ENCODE measurements at places on chromosomes 2 and 18.

DNA sequence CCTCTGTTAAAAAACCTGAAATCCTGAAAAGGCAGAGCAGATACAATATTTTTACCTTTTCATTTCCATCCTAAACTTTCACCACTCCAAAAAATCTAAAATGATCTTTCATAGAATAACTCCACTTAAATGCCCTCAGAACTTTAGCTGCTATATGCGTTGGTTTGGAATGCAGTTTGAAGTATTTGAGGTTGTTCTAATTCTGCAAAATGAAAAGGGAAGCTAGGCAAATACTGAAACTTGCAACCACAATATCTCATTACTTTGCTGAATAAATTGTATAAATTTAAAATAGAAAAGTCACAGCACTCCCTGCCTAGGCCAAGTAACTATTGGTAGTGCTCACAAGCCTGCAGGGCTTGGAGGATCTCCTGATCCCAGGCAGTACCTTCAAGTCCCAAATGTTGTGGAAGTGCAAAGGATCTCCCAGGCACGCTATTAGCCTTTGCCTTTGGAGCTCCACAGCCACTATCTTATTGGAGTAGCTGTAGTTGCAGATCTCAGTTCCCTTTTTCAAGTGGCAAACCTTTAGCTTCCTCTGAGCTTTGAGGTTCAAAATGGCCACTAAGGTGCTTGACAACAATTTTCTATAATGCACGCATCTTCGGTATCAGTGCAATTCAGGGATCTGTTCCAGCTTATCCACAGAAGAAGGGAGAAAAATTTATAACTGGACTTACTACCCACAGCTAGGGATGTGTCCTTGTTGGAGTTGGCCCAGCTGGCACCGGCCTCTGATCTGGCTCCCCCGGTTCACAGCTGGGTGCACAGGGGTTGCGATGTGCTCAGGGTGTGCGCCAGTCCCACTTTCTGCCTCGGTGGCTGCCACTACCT is 43.4 kb upstream of the ANKRD62 start:
- DNase-seq = no peak

- no peak for DNase-seq
Observed at GRCh38 chr18:48934723-48935432, 15.9 kb downstream of the SMAD7 start.

DNA sequence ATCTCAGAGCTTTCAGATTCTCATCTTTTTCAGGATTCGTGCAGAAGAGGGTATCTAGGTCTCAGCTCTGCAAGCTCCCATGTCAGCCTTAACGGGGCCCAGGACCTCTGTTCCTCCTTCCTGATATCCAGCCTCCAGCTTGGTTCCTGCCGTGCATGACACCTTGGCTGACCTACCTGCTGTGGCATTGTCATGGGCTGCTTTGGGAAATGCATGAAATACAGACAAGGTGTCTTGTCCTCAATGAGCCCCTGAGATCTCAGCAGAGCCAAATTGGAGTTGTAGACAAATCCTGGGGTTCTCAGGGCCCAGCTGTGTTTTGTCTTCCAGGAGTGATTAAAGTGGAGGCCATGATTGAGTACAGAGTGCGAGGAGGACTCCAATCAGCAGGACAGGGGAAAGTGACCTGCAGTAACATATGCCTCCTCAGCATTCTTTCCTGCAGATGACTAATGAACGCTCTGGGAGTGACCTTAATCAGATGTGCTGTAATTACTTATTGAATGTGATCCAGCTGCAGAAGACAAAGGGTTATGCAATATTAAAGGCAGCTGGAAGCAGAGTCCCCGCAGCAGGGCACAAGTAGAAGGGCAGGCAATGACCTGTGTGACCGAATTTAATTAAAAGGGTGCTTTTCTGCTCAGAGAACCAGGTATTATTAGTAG is 141.1 kb downstream of the CCBE1 start:
- DNase-seq = no peak

DNA sequence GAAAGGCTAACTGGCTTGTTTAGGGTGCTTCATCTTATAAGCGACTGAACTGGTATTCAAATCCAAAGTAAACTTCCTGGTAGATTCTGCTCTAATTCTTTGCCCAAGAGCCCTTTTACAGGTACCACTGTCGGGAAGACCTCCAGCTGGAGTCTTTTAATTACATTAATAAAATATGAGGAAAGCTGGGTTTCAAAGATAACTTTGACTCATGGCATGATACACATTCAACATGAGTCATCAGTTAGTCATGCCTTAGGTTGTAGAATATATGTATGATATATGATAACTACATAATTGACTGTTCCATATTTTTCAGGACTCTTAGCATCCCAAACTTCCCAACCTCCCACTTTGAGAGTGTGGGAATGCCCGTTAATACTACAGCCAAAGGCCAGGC is 32.3 kb downstream of the ZCCHC2 start:
- no peak for DNase-seq

DNA sequence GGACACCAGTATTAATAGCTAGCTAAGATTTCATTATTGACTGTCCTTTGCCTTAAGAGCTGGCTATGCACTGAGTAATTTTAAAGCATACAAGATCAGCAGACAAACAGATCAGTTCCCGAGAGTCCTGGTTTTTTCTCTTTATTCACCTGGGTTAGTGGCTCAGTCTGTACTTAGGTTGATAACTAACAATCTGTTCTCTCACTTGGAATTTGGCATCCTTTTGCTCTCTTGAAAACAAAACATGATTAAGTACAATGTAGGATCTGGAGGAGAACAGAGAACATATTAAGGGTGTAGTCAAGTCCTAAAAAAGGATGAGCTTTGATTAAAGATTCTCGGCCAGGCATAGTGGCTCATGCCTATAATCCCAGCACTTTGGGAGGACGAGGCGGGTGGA is 16.6 kb downstream of the ARPC2 start:
- DNase-seq = no peak

GRCh38 chr2:62150597-62151305 is 45.2 kb upstream of the B3GNT2 start:
- no peak for DNase-seq

GRCh38 chr18:48030616-48031480 is 100.4 kb upstream of the SMAD2 start:
- no peak for DNase-seq

GRCh38 chr18:48551100-48551499 is 12.3 kb downstream of the CTIF start:
- DNase-seq = no peak

- no peak for DNase-seq
Observed at GRCh38 chr2:69682525-69682924, 39.0 kb upstream of the AAK1 start.

- no peak for DNase-seq
Observed at GRCh38 chr18:63783394-63783793, 8.2 kb downstream of the SERPINB7 start.

DNA sequence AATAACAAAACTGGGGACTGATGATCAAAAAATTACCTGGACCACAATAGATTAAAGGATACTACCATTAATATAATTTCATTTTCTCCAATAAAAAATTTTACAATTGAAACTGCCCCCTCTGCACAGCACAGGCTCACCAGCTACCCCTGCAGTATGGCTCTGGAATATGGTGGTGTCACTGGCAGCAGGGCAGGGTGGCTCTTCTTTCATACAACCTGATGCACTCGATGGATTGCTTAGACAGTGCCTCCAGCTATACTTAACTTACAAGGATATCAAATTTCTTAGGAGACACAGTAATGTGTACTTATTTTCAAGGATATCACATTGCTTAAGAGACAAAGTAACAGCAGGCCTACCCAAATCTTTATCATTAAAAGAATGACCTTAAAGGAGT is 124.0 kb downstream of the PRELID3A start:
- no peak for DNase-seq

DNA sequence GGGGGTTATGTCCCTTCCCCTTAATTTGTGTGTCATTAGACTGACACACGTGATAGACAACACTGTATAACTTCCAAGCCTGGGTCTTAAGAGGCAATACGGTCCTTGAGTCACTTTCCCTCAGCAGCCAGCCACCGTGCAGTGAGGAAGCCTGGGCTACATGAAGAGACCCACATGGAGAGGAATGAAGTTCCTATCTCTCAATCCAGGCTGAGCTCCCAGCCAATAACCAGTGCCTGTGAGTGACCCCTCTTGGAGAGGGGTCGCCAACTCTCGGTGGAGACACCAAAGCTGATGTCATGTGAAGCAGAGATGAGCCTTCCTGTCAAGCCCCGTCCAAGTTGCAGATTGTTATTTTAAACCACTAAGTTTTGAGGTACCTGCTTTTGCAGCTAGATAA is 5.7 kb upstream of the WDSUB1 start:
- no peak for DNase-seq

DNA sequence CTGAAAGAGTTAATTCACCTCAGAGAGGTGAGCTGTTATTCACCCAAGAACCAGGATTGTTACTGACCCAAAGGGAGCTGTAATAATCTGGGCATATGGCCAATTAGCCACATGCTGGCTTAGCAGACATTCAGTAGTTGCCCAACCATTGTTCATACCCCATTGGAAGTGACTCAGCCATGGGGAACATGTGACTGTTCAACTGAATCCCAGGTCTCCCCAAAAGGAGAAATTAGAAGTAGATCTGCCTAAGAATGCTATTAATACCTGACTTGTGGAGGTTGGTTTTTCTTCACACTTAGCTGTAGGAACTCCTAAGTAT is 272.6 kb upstream of the UBE2E3 start:
- DNase-seq = no peak

DNA sequence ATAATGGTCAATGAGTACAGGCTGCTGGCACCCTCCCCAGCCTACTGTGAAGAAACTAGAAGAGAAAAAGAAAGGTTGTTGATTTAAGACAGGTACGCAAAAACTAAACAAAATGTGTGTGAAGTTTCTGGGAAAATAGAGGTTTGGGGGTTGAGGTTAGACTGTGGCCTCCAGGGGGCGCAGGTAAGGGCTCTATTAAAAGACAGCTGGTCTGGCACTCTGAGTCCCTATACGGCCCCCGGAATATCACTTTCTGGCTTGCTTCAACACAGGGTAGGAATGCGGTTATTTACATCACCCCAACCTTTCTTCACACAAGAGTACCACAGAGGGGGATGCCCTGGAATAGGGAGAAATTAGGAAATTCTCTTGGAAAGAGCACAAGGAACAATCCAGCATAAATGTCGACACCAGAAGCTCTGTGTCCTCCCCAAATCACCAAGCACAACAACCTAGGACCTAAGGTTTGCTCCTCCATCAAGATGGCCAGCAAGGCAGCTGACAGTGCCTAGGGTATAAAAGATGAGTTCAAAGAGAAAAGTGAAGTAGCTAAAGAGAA is 480.8 kb upstream of the KLHL29 start:
- peak; percentile 17 for DNase-seq

DNA sequence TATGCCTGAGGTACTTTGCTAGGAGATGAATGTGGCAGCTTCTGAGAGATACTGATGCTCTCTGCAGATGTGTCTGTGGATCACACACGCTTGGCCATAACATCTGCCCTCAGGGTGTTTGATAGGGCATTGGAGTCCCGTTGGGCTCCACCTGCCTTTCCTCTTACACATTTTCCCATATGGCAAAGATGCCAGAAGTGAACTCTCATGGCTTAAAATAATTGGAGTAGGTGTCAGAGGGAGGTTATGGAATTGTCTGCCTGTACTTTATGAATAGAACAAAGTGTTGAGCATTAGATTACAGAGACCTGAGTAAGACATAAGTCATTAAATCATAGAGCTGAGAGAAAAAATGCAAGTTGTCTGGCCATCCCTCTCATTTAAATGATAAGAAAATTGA is 75.3 kb upstream of the PNPT1 start:
- no peak for DNase-seq

GRCh38 chr2:29987146-29987545 is 65.8 kb upstream of the ALK start:
- no peak for DNase-seq

- DNase-seq = no peak
Observed at GRCh38 chr2:134372611-134373131, 118.8 kb downstream of the MGAT5 start.

- DNase-seq = no peak
Observed at GRCh38 chr2:113711851-113712250, 44.6 kb downstream of the SLC35F5 start.

- DNase-seq = no peak
Observed at GRCh38 chr18:67331857-67332256, 184.7 kb downstream of the DSEL start.

DNA sequence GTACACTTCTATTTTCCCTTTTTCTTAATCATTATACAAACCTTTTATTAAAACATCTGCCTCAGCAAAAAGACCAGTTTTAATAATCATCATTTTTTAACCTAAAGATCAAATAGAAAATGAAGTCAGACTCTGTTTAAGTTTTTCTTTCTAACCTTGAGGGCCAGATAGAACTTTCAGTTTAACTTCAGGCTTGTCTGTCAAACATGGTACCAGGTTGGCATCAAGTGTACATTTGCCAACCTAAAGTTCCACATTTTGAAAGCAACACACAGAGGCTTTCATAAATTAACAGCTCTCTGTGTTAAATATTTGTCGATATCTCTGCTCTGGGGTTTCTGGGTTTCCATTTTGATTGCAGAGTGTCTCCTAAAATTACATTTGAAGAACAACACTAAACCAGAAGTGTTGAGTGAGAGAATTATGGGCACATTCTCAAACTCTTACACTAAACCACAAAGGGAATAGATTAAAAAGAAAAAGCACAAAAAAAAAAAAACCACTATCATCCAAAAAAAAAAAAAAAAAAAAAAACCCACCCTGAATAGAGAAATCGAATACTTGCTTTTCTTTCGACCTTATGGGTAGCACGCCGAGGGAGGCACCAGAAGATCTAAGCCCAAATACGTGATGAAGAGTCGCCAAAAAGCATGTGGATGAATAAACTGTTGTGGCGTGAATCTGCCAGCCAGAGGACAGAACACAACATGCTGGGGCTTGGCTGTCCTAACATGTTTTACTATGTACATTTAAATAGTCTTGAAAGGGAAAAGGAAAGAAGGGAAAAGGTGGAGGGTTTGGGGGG is 166.2 kb downstream of the TCF4 start:
- DNase-seq = no peak

- no peak for DNase-seq
Observed at GRCh38 chr2:85273738-85274731, 53.8 kb downstream of the TGOLN2 start.

DNA sequence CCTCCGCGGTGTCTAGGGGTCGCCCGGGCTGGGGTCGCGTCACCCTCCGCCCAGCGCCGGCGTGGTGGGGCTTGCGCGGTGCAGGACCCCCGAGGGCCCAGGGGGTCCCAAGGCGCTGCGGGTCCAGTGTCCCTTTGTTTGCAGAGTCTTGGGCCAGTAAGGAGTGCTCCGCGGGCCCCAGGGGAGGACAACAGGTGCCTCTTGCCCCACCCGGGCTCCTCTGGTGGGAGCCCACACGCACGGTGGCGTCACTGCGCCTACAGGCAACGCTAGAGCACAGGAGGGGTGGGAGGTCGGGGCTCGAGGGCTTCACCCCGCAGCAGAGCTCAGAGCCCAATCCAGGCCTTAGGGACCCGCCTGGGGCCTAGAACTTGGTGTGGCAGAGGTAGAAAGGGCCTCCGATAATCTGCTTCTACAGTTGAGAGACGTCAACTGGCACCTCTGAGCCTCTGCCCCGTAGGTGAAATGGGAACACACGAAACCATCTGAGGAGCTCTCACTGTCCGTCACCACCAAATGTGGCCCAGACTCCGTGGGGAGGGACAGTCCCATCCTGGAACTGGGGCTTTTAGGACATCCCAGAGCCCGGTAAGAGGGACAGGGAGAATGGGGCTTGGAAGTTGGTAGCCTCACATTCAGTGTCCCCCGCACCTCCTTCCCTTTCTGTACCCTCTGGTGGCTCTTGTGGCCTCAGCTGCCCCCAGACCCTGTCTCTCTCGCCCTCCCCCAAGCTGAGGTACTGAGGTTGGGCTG is 1.4 kb downstream of the ARID5A start:
- peak; percentile 58 for DNase-seq
